EH (cell line): ENCODE measurements at places on chromosomes 5 and 9.

- DNase-seq = peak; percentile 92
Observed at GRCh38 chr5:142621227-142621626, 64.7 kb downstream of the FGF1 start.

DNA sequence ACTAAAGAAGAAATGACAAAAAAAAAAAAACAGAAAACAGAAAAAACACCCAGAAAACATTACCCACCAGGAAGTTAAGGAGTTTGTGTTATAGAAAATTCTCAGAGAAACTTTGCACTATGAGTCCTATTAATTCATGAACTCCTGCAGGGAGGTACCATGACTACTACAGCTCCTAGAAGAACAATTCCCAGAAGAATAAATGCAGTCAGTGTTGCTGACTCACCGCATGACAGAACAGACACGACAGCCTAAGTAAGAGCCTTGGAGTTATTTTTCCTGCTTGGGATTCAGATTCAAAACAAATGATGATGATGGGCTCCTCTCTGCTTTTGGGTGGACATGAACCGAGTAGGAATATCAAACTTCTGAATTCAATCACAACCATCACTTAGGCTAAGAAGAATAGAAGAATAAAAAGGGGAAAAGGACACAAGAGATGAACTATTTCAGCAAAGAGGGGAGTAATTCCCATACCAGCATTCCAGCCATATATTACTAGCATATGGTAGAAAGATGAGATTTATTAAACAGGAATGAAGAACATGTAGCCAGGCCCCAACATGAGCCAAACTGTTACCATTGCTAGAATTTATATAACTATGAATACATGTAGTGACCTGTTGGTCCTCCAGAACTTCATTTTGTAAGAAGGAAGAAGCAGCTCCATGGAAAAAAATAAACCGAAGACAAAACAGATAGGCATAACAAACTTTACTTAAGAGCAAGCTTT is 209.6 kb upstream of the PDE4D start:
- peak; percentile 72 for DNase-seq

- no peak for DNase-seq
Observed at GRCh38 chr5:58999804-59000203, 416.9 kb downstream of the RAB3C start.

DNA sequence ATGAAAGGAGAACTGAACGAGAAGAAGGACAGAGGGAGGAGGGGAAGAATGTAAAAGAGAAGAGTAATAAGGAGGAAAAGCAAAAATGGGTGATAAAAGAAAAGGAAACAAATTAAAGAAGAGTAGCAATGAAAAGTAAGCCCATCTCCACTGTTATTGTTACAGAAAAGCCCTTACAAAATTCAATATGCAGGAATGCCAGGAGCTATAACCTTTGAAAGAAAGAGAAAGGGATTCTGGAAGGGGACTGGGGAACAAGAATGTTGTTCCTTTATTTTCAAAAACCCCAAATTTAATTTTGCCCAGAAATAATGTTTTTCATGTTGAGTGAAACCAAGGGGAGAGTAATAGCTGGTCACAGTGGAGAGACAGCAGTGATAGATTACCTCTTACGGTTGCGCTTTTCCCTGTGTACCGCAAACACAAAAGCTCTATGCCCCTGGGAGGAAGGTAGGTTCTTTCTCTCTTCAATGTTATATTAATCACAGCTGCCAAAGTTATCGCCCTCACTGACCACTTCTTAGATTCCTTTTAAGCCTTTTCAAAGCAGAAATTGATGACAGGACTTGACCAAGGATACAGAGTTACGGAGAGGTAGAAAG is 86.7 kb downstream of the BRINP1 start:
- no peak for DNase-seq

DNA sequence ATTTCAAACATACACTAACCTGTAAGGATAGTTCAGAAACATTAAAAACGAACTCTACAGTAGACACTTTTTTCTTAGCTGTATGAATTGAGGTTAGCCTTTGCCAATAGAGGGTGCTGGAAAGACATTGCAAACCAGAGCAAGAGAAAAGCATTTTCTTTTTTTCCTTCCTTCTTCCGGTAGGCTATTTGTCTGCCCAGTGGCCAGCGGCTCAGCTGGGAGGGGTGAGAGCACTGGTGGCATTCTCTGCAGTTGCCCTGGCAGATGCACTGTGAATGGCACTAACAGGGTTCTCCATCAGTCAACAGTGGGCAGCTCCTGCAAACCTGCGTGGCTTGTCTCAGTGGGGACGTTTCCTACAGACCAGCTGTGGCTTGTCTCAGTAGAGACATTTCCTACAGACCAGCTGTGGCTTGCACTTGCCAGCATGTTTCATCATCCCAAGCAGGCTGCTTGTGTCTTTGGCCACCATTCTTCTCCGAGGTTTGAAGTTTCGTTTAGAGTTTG is 984.5 kb upstream of the CDH18 start:
- DNase-seq = no peak

GRCh38 chr9:134189145-134189469 is 24.7 kb upstream of the RNU6ATAC start:
- no peak for DNase-seq

- DNase-seq = peak; percentile 57
Observed at GRCh38 chr5:127987354-127988145, 96.0 kb upstream of the SLC12A2 start.

- no peak for DNase-seq
Observed at GRCh38 chr5:99775189-99775588, 760.0 kb upstream of the FAM174A start.

- DNase-seq = no peak
Observed at GRCh38 chr5:151568036-151568435, 23.1 kb downstream of the FAT2 start.

- no peak for DNase-seq
Observed at GRCh38 chr5:171945476-171945875, 61.0 kb downstream of the FBXW11 start.

GRCh38 chr9:87771316-87772006 is 45.5 kb downstream of the CTSL start:
- no peak for DNase-seq

GRCh38 chr5:131974956-131975726 is 29.7 kb upstream of the MEIKIN start:
- DNase-seq = no peak
